ENCODE measurements at places on chromosomes 7 and 10. TPM values are rescaled to one million over a fixed set of nuclear protein-coding genes. Genes with fewer than 3 reads are reported as not detected.

GRCh38 chr10:73653701-73654100 lies 2.1 kb downstream of the SYNPO2L start:
- DNase-seq = no peak

DNA sequence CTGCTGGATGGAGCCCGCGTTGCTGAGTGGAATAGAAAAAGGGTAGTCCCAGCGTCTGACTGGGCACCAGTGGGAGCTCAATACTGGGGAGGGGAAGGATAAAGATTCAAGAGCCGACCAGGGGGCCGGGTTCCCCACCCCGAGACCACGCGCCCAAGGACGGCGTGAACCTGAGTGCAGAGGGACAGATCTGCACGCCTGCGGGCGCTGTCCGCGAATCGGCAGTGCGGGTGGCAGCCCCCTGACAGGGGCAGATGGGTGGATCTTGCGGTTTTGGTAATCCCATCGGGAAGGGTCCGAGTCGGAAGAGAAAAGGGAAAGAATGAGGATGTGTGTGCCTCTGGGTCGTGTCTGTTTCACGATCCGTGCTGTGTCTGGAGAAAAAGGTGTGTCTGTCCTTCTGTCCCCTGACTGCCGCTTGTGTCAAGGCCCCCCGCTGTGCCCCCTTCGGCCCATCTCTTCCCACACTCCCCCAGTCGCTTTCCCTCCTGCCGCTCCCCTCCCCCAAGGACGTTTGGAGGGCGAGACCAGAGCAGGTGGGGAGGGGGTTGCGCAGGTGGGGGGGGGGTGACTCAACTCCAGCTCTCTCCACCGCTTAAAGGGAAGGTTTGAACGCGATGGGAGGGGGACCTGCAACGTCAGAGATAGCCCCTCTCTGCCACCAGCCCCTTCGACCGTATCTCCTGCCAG lies 734 bp upstream of the VGF start:
- DNase-seq = no peak

DNA sequence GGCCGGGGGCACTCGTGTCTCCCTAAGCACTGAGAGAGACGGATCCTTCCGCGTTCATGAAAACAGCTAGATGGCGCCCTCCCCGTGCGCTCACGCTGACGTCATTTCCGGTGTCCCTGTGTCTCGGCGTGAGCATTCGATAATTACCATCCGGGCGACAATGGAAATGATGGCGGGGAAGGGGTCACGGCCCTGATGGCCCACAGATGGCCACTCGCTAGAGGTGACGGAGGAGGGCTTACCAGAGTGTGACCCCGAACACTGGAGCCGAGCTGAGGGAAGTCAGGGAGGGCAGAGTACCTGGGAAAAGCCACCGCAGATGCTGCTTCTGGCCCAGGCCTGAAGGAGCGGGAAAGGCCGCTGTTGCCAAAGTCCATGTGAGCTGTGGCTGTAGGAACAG lies 222.9 kb downstream of the TCERG1L start:
- DNase-seq = no peak

DNA sequence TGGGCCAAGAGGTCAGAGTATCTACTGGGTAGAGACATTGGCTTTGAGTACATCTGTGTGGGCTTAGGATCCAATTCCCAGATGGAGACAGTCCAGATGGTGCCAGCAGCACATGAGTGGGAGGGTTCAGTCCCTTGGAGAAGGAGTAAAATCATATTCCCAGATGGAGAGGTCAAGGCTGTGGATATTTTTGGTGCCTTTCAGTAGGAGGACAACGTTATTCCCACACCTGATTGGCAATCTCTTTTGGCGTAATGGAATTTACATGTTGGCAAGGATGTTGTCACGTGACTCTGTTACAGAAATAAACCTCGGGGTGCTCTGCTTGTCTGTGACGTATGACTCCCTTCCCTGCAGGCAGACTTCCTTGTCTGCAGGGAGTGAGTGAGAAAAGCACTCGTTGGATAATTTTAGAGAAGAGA lies 27.6 kb downstream of the NPS start:
- no peak for DNase-seq

DNA sequence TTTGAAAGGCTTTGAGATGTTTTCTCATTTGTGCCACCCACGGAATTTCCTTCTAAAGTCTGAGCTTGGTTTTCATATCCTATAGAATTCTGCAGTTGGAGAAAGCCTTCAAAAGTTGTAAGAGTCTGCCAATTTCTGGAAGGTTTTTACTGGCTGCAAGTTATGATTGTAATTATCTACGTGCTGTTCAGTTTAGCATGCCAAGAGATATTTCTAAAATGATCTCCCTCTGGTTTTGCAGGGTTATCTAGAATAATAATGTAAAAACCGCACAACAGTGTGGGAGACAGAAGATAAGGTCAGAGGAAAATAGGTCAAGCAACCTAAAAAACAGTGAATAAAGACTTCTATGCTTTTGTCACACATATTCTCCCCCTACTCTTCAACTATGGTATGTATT lies 69.3 kb downstream of the MTERF1 start:
- no peak for DNase-seq

DNA sequence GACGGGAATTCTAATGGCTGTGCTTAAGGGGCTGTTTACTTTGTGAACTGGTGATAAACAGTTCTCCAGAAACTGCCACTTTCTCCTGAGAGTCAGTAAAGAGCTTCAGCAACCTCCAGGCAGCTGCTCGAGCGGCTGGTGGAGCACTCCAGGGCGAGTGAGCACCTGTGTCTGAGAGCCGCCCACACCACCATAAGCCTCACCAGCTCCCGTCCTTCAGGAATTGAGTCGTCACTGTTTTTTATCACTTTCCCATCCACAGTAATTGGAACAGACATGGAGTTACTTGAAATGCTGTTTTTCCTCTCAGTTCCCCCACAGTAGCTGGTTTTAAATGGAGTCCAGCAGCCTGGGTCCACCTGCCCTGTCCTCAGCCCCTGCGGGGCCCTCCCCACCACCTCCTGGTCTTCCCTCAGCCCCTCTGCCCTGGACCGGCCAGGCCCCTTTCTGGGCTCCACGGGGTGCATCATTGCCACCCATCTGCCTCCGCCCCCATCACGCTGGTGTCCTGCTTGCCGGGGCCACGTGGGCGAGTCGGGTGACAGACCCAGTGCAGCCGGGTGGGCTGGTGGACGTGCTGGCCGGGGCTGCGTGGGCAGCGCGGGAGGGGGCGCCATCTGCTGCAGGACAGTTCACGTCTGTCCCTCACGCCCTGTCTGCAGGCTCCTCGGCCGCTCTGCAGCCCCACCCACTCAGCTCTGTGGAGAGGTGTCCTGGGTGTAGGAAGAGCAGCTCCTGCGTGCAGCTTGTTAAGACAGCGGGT lies 56.0 kb downstream of the NKX6-2 start:
- DNase-seq = no peak

- DNase-seq = no peak
Observed at GRCh38 chr7:21076574-21076973, 289.9 kb upstream of the SP8 start.

GRCh38 chr10:2081501-2081900 lies 344.2 kb upstream of the ADARB2 start:
- no peak for DNase-seq

DNA sequence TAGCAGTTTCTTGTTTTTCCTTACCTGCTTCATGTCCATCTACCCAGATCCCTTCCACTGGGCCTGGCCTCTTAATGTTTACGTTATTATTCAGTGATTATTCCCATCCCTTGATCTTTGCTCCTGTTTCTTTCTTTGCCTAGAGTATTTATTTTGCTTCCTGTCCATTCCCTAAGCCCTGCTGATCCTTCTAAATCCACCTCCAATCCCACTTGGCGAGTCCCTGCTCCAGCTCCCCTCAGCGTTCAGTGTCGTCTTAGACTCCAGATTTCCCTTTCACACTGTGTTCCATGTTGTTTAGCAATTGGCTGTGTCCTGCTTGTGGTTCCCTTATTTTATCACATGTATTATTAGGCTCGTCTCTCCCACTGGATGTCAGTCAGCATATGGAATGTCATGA lies 7.3 kb downstream of the PPP2R2D start:
- DNase-seq = no peak

- no peak for DNase-seq
Observed at GRCh38 chr7:41567031-41567730, 135.7 kb downstream of the INHBA start.

- peak; percentile 88 for DNase-seq
Observed at GRCh38 chr10:119428789-119429188, 113.7 kb downstream of the RGS10 start.

DNA sequence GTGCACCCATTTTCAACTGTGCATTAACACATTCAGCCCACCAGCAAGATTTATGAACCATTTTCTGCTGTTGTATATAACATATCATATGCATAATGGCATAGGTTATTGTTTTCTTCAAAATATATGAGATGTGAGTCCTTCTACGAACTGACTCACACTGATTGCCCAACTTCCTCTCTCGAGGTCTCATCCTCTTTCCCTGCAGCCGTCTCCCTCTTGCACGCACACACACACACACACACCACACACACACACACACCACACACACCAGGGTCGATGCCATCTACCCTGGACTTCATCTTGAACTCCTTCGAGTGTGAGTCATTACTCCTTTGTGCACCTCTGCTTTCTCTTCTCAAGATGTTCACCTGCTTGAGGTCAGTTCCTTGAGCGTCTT lies 36.7 kb downstream of the EGFR start:
- no peak for DNase-seq

- peak; percentile 94 for DNase-seq
Observed at GRCh38 chr10:58856508-58857240, 319.8 kb upstream of the PHYHIPL start.

- DNase-seq = no peak
Observed at GRCh38 chr10:80520661-80521470, 16.8 kb upstream of the SH2D4B start.

- DNase-seq = peak; percentile 32
Observed at GRCh38 chr7:16129431-16130110, 291.8 kb downstream of the CRPPA start.

GRCh38 chr10:75649466-75649865 lies 218.0 kb downstream of the LRMDA start:
- DNase-seq = no peak

GRCh38 chr7:4707217-4707741 lies 25.2 kb downstream of the FOXK1 start:
- DNase-seq = no peak

FAS gene
- total RNA-seq = 34.8 TPM

ABHD11 gene
- 61.3 TPM for total RNA-seq

HOGA1 gene
- 3.4 TPM for total RNA-seq

GRID2IP gene
- total RNA-seq = not detected

ACBD7 gene
- total RNA-seq = 1.5 TPM

CUL1 gene
- 41.3 TPM for total RNA-seq

C10orf105 gene
- total RNA-seq = not detected

GIMAP4 gene
- 0.13 TPM for total RNA-seq

MOGAT3 gene
- not detected for total RNA-seq

Measured in kidney epithelial cell (primary cell).